ENCODE measurements at places on chromosomes 1 and 21.

DNA sequence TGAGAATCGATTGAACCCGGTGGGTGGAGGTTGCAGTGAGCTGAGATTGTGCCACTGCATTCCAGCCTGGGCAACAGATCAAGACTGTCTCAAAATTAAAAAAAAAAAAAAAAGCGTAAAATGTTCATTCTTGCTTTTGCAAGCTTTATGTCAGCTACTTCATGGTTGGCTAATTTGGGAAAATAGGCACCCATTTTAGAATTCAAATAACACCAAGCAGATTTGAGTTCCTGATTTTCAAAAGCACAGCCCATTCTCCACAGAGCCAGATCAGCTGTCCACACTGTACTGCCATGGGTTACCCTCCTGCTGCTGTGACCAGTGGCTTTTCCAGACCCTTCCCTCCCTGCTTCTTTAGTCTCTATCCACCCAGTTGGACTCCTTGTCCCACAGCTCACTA, 4.4 kb downstream of the THEM5 start:
- no peak for DNase-seq

DNA sequence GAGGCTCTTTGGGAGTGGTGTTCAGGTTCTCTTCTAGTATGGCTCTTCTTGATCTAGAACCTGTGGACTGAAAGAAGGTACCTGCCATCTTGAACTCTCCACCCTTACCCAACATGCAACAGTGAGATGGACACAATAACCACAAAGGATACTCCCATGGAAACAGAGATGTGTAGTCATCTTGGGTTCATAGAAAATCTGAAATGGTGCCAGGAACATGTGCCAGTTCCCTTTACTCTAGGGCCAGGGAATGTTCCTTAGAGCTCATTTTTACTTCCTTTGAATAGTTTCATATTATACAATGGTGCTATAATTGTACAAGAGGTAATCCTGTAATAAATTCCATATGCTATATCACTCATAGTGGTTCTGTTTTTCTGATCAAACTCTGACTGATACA, 13.2 kb upstream of the SCYL3 start:
- no peak for DNase-seq

DNA sequence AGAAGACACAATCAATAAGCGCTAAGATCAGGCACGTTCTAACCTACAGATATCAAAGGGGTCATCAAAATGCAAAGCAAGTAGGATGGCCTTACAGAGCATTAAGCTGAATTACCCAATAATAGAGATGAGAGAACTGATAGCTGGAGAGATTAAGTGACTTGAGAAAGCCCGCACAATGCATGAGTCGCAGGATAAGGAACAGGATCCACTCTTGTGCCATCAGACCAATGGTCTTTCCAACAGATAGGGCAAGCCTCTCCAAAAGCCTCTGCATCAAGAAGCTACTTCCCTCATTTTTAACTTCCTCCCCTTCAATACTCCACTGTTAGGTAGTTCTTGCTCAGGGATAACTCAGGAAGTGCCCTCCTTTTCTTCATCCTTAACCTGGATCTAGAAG, 2.6 kb downstream of the CHML start:
- no peak for DNase-seq

DNA sequence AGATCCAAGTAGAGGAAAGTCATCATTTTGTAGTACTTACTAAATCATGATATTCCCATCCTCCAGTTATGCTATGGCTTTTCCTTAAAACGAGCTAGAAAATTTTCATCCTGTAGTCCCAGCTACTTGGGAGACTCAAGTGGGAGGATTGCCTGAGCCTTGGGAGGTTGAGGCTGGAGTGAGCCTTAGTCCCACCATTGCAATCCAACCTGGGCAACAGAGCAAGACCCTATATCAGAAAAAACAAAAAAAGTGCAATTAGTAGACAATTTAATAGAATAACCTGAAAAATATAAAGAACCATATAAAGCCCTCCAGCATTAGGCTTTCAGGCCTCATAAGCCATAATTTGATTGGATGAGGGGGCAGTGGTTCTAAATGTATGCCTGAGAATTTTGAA, 6.8 kb downstream of the UCK2 start:
- DNase-seq, result no peak

GRCh38 chr1:92749024-92749634, 35.8 kb downstream of the EVI5 start:
- DNase-seq, result peak; percentile 62

DNA sequence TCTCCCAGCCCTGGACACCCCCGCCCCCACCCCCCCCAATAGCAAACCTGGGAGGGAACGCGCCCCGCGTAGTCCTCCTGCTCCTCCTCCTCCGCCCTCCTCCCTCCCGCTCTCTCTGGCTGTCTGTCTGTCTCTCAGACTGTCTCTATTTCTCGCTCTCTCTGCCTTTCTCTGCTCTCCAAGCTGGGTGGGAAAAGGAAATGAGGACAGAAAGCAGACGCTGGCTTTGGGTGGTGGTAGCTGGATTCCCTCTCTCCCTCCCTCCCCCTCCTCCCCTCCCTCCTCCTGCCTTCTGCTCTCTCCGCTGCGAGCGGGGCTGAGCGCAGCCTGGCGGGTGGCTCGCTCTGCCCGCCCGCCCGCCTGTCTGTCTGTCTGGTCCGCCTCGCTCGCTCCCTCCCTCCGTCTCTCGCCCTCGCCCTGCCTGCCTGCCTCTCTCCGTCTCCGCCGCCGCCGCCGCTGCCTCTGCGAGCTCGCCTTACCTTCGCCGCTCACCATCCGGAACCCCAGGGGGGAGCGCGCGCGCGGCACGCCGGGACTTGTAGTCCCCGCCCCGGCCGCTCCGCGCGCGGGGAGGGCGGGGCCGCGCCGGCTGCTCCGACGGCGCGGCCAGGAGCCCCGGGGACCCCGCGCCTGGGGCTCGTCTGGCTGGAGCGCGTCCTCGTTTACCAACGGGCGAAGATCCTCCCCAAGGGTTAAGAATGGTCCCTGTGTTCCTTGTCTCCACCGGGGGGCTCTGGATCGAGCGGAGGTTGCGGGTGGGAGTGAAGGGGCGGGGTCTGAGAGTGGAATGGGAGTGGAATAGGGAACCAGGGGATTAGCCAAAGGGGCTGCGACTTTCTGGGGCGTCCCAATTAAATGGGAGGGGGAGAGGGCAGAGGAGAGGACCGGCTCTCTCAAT, at the start of gene AHDC1:
AHDC1 (minus strand) TSS at position 464 of the 898 bp plus-strand sequence. CDS start 52,029 bp downstream, outside the sequence.
- peak; percentile 91 for DNase-seq

DNA sequence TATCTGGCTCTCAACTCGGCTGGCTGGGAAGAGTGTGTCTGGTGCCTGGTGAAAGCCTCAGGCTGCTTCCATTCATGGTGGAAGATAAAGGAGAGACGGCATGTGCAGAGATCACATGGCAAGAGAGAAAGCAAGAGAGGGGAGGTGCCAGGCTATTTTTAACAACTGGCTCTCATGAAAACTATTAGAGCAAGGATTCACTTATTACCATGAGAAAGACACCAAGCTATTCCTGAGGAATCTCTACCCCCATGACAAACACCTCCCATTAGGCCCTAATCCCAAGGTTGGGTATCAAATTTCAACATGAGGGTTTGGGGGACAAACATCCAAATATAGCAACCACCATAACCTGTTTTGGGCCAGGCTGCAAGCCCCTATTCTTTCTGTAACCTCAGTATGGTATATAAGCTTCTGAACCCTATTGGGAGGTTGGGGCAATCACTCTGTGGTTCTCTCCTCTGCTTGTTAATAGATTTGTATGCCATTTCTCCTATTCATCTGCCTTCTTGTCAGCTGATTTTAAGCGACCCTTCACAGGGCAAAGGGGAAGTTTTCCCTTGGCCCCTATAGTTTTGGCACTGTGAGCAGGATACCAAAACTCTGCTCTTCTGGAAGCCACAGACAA, 179.0 kb upstream of the TNR start:
- no peak for DNase-seq

DNA sequence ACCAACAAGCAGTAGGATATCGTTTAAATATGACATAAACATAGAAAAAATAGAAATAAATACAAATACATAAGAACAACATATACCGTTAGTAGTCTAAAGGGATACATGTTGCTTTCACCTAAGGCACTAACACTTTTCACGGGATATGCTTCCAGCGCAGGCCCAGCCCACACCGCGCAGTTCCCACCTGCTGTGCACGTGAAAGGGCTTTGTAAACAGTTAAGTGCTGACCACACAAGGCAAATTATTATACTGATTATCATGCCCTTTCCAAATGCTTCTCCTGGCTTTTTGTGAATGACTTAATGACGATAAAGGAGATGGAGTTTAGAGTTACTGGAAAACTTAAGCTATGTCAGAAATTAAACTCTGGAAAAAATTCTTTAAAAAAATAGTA, 11.3 kb upstream of the IL22RA1 start:
- DNase-seq, result no peak

GRCh38 chr1:230849451-230850224, 18.7 kb downstream of the C1orf198 start:
- no peak for DNase-seq

DNA sequence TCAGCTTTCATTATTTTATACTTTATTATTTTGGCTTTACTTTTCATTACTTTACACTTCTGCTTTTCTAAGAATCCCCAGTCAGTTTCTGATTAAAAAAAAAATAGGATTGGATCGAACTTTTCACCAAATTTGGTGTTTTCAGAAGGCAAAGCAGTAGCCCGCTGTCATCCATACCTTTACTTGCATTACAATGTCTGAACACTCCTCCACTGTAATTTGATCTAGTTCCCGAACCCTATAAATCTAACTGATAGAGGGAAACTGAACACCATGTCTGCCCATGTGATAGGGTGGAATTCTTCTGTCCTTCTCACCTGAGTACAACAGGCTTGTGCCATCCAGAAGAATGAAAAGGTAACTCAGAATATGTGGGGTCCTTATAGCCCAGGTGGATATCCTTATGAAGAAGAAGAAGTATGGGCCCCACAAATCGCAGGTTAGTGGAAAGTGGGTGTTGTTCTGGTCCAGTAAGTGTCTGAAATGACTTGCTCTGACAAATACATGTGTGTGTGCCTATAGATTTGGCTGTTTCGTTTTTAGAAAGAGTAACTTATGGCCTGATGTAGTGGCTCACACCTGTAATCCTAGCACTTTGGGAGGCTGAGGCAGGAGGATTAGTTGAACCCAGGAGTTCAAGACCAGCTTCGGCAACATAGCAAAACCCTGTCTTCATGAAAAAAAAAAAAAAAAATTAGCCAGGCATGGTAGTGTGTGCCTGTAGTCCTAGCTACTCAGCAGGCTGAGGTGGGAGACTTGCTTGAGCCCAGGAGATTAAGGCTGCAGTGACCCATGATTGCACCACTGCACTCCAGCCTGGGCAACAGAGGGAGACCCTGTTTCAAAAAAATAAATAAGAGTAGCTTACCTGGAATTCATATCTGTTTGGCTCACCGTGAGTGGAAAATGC, 26.6 kb upstream of the CDC14A start:
- no peak for DNase-seq

DNA sequence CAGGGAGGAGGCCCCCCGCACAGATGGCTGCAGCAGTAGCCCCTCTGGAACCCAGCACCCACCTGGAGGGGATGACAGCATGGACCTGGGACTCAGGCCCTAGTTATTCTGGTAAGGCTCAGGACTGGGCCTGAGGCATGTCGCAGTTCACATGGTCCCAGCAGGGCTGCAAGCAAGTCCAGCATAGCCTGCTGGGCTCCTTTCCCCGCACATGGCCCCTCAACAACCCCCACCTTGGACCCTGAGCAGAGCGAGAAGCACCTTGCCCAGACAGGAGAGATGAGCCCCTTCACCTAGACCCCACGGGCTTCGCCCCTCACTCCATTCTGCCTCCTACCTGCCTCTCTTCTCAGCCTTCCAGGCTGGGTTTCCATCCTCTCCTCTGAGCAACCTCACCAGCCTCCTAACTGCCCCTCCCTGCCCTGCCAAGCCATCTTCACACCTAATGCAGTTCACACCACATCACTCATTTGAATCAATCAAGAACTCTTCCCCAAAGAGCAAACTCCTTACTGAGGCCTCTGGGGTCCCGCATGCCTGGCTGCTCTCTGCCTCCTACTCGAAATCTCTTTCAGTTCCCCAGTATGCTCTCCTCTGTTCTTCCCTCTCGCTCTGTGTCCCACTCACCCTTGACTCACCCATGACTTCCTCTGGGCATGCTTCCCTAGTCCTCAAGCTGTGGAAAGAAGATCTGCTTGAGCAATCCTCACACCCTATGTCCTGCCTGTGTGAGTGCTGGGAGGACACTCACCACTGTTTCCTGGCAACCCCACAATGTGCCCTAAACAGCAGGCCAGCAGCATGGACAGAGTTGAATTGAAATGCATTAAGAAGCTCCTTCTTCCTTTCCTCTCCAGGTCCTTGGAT, 9.4 kb upstream of the THEMIS2 start:
- no peak for DNase-seq

DNA sequence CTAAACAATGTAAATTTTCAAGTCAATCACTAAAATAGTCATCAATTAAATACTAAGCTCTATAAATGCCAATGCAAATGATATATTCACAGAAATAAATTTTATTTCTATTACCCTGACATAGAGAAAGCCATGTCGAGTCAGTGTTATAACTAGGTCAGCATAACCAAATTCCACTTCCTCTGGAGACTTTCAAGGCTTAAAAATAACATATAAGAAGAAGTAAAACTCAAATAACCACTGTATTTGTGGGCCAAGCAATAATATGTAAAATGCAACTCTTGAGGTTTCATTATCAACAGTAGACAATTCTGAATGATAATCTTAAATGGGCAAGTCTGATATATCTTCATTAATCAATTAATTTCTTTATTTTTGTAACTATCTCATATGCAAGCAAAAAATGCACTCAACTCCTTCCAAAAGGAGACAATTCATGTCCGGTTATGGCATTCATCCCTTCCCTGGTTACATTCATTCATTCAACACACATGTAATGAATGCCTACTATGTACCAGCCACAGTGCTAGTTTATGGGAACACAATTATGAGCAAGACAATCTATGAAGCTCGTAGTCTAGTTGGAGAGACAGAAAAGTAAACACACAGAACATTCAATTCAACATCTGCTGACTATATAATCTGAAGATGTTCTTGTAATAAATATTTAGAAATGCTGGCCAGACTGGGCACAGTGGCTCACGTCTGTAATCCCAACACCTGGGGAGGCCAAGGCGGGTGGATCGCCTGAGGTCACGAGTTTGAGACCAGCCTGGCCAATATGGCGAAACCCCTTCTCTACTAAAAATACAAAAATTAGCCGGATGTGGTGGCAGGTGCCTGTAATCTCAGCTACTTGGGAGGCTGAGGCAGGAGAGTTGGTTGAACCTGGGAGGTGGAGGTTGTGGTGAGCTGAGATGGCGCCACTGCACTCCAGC, 37.1 kb upstream of the CAP1 start:
- peak; percentile 70 for DNase-seq

DNA sequence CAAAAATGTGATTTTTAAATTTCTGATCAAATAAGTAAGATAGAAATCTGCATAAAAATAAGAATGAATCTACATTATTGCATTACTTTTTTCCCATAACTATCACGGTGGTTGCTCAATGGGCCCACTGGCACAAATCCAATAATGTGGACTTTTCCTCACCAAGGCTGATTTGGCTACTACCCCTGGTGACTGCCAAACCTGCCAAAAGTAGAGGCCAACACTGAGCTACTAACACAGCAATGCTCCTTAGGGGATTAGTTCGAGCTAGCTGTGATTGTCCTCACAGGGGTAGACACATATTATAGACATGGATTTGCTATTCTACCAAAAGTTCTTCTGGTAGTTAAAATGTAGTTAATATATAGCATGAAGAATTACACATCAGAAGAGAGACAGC, 107.7 kb upstream of the ZNHIT6 start:
- DNase-seq, result no peak

Measured in MM.1S (cell line).